ENCODE measurements at places on chromosomes 7 and 10.

DNA sequence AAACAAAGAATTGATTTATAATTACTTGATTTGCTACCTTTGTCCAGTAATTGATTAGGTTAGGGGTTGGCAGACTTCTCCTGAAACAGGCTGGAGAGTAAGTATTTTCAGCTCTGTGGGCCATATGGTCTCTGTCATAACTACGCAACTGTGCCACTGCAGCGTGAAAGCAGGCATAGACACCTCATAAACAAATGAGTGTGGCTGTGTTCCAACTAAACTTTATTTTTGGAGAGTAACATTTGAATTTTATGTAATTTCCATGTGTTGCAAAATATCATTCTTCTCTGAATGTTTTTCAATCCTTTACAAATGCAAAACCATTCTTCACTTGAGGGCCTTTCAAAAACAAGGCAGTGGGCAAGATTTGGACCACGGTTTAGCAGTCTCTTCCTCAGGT lies 76.9 kb downstream of the GALNT17 start:
- DNase-seq = no peak

DNA sequence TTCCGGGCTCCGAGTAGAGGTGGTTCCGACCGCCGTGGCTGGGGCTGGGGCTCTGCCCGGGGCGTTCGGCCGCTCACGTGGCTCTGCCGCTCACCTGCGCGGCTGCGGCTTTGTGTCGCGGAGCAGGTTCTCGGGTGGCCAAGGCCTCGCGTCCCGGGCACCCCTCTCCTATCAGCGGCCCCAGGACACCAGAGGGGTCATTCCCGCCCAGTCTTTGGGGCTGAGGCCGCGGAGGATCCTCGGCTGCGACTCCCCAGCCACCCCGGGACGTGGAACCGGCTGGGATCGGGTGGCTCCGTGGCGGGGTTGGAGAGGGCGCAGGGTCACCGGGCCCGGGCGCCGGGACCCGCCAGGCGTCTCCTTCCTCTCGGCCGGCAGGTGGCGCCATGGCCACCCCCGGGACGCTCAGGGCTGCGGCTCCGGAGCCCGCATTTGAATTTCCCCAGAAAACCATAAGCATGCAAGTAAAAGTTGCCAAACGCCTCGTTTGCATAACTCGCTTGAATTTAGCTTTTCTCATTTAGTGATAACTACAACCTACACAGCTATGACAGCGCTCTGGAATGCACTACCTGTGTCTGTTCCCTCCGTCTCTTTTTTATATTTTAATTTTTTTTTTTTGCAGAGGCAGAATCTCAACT lies 1.2 kb downstream of the COL26A1 start:
- DNase-seq = peak; percentile 43

- DNase-seq = no peak
Observed at GRCh38 chr10:3208481-3209406, 36.2 kb upstream of the PITRM1 start.

DNA sequence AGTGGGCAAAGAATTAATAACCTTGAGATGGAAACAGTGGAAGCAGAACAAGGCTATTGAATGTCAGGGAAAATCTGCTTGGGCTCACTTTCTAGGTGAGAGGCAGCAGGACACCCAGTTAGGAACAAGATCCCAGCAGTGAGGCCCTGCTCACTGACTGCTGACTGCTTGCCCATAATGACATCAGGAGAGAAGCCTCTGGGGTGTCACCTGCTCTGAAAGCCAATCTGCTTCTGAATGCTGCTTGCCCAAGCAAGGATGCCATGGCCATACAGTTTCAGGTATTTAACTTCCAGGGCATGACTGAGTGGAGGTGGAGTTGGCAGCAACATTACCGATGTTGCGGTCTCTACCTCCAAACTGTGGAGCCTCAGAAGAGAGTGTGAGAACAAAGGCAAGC lies 11.7 kb upstream of the WAPL start:
- DNase-seq = no peak

- DNase-seq = no peak
Observed at GRCh38 chr7:149788300-149788851, 15.0 kb upstream of the ZNF467 start.

GRCh38 chr7:2517026-2517425 lies 2.5 kb upstream of the LFNG start:
- DNase-seq = peak; percentile 49

DNA sequence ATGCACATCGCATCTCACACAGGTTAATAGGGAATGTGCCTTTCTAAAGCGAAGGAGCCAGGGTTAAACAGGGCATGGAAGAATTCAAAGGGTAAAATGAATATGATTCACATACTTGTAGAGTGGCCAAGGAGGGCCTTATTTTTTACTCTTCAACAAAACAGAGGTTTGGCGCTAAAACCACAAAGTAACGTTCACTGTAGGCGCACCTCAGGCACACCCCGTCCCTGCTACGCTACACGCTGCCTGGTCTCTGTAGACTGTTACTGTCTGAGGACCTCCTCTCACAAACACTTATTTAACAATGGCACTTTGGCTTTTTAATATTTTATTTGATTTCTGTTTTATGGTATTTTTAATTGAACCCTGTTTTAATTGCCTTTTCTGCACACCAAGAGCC lies 462.1 kb upstream of the GALNT17 start:
- no peak for DNase-seq

GRCh38 chr7:120184866-120185265 lies 88.1 kb upstream of the KCND2 start:
- no peak for DNase-seq

DNA sequence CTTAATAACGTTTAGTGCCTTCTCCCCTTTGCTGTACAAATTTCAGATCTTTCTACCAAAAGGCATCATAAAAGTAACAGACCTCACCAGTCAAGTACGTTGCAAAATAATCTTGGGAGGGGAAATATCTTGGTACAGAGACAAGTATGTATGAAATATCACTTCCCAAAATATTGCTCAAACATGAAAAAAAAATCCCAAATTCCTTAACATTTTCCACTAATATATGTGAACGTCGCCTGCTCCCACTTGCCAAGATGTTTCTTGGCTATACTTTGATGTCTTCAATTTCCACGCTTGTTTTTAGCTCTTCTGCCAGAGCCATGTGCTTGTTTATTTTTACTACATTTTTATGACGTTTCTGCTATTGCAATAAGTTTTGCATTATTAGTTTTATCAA lies 223.5 kb downstream of the PLXNA4 start:
- DNase-seq = no peak

DNA sequence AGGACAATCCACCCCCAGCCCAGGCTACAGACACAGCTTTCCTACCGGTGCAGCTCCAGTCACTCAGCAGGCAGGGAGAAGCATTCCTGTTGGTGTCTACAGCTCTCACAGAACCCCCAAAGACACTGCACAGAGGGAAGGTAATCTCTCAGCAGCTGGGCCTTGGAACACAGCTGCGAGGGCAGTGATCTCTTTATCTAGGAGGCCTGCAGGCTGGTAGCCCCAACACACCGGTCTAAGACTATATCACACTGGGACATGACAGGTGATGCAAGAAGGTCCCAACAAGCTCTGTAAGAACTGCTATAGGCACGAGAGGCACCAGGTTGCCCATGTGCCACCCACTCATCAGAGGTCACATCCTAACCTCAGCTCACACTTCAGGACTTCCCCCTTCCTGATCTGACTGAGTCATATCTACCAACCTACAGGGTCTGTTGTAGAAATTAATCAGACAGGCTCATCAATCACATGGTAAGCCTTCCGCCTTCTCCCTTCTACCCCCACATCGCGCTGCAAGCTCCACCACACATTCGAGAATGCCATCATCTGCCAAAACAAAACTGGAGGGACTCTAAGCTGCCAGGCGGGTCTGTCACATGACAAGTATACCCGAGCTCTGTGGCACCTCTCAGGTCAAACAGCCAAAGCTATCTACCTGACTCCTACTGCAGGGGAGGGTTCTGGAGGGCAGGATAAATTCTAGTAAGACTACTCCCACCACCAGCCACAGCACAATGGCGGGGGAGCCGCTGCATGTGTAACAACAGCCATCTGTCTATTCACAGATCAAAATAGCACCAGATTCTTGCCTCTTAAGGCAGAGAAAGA lies 26.1 kb downstream of the FAM53B start:
- DNase-seq = no peak

DNA sequence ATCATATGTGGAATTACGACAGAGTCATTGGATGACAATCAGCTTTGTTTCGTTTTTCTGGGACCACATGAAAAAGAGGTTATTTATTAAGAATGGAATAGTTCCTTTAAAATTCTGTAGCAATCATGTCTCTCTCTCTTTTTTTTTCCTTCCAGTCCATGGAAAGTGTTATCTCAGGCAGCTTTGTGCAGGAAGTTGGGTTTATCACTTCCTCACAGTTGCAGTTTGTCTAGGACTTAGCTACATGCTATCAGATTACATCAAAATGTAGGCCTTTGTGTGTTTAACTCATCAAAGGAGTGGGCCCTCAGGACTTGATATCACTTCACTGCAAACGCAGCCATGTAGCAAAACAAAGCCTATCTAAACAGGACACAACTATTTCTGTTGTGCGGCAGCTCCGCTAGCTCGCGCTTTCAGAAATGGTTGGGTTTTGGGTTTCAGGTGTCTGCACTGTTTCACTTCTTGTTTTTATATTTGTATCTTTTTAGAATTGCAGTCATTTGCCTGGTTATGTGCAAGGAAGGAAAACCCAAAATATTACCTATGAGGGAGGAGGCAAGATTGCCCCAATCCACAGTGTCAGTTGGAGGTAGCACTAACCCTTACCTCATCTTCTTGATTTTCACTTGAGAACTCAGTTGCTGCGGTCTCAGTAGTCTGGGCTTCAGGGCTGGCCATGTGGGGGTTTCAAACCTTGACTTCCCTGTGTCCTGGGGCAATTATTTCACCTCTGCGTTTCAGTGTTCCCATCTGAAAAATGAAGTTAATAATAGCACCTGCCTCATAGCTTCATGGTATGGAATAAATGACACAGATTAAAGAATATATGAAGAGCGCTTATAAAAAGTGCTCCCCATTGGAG lies 66.7 kb downstream of the HHEX start:
- no peak for DNase-seq

DNA sequence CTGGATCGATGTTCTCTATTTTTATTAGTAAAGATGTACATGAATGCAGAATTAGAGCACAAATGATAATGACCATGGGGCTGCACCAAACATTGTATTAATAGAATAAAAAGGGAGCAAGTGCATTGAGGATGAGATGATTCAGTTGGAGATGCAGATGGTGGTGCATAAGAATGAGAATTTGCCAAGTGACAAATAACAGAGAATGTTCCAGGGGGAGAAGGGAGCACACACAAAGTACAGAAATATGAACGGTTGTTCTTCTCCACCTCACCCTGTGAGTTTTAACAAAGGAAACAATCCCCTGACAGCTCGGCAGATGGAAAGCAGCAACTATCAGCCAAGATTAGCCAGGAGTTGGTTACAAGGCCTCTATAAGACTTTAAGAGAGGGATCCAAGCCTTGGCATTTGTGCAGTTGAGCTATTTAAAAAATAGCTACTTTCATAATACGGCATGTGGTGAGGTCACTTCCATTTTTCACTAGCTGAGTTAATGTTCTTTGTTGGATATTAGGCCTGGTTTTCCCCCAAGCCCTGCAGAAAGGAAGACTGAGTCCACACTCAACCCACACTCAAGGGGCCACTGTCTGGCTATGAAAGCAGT lies 462.5 kb downstream of the TNS3 start:
- DNase-seq = no peak

All from SW 1271 (cell line).